ENCODE measurements at places on chromosomes 3 and 15. TPM values are rescaled to one million over a fixed set of nuclear protein-coding genes. Genes with fewer than 3 reads are reported as not detected.

The SLC6A11 gene
- polyA plus RNA-seq, result 2.0 TPM

DNA sequence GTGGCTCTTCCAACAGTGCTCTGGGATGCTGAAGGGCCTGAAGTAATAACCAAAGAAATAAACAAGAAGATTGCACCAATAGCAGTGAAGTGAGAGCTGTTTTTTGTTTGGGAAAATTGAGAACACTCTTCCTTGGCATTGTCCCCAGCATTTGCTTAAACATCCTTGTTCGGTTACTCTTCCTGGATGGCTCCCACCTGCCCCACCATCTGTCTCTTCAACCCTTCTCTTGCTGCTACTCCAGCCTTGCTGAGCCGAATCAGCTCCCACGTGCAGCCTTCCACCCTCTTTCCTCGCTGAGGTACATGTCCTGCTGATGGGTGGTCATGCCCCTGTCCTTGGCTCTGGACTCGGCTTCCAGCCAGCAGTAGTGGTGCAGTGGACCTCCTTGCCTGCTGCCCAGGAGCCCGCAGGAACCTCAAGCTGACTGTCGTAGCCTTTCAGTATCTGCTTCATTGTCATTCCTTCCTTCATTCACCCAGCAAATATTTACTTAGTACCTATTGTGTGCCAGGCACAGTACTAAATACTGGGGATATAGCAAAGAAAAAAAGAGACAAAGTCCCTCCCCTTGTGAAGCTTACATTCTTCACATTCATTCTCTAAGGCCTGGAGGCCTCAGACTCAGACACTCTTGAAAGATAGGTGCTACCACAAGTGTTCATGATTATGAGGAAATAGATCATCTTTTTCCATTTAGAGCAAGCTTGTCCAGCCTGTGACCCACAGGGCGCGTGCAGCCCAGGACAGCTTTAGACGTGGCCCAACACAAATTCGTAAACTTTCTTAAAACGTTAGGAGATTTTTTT, 17.1 kb upstream of the VILL start:
- no peak for DNase-seq

The GPR156 gene
- polyA plus RNA-seq, result 7.3 TPM

GRCh38 chr15:61654918-61655317, 405.3 kb downstream of the VPS13C start:
- DNase-seq, result peak; percentile 55

The RETNLB gene
- polyA plus RNA-seq, result not detected

The CLDN1 gene
- 37.1 TPM for polyA plus RNA-seq

The ISLR gene
- polyA plus RNA-seq, result 73.7 TPM

All from testis (tissue), 5 donors.